ENCODE measurements at places on chromosomes 5 and 9.

DNA sequence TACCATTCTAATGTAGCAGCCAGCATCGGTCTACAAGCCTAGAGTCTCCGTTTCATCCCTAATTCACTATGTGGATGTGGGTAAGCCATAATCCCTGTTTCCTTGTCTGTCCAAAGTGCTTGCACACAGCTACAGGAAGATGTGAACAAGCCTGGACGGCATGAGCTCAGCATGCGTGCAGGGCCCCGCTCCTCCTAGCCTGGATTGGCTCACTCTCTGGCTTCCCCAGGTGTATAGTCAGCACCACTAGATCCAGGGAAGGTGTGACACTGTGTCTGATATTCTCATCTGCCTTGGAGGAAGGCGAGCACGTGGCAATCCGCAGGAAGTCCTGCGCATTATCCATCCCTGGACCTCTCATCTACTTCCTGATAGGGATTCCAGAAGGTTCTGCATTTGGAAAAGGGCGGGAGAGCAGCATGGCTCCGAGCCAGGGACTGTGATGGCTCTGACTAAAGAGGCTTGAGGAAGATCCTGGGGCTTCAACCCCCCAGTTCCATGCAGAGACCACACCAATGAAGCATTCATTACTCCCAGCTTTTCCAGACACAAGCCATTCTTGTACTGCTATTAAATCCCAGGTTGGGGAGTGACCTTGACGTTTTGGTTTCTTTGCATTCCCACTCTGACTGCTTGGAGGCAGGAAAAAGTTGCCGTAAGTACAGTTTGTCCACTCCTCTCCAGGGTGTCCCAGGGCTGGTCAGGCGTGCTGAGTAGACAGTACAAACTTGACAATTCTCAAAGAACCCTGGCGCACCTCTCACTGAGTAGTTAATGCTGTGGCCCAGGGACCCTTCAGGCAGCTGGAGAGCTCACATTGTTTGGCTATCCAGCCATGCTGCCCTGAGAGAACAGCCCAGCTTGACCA is 65.6 kb downstream of the PSD2 start:
- no peak for DNase-seq

DNA sequence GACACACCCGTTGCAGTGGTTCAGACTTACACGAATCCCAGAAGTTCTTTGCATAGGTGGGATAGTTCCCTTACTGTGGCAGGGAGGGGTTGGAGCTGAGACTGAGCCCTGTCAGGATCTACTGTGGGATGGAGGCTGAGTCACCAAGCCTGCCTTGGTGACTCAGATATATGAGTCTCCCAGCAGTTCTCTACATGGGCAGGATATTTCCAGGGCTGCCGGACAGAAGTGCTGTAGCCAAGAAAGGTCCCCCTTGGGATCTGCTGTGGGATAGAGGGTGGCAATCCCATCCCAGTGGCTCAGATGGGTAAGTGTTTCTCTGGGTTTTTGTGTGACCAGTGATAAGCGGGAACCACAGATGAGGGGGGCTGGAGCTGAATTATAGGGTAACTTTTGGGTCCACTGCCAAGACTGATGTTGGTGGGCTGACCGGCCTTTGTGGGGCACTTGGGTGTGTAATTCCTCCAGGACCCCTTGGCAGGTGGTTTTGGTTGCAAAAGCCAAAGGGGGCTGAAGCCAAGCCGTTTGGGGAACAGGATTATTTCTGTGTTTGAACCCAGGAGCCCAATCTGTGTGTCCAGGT is 18.7 kb downstream of the XRCC4 start:
- DNase-seq = no peak

GRCh38 chr5:132425009-132425937 is 55.8 kb downstream of the SLC22A5 start:
- DNase-seq = no peak

DNA sequence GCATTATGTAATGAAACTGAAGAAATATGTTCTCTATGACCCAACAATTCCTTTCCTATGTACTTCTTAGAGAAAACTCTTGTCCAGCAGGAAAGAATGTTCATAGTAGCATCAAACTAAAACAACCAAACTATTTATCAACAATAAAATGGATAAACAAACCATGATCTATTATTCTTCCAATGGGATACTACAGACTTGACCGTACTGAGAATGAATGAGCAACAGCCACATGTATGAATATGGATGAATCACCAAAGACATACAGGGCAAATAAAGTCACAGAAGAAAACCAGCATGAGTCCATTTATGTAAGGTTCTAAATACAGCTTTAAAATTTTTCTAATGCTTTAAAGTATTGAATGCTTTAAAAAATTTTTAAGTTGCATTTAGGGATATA is 73.6 kb upstream of the SUSD1 start:
- DNase-seq = no peak

- no peak for DNase-seq
Observed at GRCh38 chr5:96818125-96818788, 10.5 kb upstream of the ERAP1 start.

GRCh38 chr9:97628668-97629067 is 4.5 kb downstream of the TSTD2 start:
- no peak for DNase-seq

GRCh38 chr5:149257889-149258705 is 13.6 kb upstream of the AFAP1L1 start:
- DNase-seq = no peak

DNA sequence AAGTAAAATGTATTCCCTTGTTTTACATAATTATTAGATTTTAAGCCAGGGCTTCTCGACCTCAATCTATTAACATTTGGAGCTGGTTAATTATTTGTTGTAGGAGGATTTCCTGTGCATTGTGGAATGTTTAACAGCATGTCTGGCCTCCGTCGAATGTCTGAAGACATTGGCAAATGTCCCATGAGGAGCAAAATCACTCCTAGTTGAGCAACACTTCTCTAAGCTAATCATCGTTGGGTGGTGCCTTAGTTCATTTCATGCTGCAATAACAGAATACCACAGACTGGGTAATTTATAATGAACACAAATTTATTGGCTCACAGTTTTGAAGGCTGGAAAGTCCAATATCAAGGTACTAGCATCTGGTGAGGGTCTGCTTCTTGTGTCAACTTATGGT is 13.4 kb upstream of the VPS13A start:
- DNase-seq = no peak

- no peak for DNase-seq
Observed at GRCh38 chr5:3449481-3449880, 146.2 kb upstream of the IRX1 start.

- no peak for DNase-seq
Observed at GRCh38 chr5:88821161-88821560, 61.8 kb downstream of the MEF2C start.

DNA sequence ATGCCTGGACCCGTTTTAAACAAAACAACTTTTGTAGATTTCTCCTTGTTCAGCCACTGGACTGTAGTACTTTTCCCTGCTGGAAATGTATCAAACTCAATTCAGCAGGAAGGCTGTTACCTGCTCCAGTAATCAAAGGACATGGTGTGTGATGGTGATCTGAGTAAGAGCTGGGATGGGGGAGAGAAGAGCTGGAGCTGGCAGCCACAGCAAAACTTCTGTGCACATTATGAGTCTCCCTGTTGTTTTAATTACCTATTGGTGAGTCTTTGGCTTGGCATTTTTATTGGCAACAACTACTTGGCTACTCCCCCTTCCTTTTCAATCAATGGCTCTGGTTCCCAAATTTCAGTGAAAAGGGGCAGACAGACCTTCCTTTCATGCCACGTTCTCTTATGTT is 9.7 kb downstream of the NREP start:
- DNase-seq = no peak

GRCh38 chr9:129185991-129186390 is 7.9 kb upstream of the IER5L start:
- no peak for DNase-seq

GRCh38 chr5:54844266-54844665 is 141.1 kb downstream of the ESM1 start:
- no peak for DNase-seq

GRCh38 chr5:173778784-173779304 is 109.3 kb upstream of the CPEB4 start:
- DNase-seq = no peak

DNA sequence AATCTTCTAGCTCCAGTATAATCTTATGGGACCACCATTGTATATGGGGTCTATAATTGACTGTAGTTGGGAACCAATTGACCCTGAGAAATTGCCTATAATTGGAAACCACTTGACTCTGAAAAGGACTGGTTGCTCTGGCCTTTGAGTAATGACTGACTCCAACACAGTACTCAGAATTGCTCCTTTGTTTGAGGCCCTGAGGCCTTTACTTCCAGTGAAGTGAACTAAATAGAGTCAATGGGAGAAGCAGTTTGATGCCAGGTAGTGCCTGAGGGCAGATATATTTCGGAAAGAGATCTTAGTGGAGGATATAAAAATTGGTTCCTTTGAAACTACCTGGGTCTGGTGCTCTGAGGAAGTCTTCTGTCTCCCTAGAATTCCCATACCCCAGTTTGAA is 16.0 kb upstream of the TMEM171 start:
- no peak for DNase-seq

DNA sequence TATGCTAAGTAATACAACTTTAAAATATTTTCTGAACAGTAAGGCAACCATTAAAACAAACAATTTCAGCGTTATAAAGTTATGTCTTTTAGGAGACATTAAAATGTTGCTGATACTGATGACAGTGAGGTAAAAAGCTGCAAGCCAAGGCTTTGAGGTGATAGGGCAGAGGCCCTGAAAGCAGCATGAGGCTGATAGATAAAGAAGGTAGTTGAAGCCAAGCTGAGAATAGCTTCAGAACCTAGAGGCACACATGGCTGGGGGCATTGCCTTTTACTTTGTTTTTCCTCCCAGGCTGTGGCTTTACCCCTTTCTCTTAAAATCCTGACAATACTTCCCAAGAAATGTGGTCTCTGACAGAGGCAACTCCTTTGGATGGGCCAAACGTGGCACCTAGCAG is 149.0 kb upstream of the WWC1 start:
- DNase-seq = no peak

DNA sequence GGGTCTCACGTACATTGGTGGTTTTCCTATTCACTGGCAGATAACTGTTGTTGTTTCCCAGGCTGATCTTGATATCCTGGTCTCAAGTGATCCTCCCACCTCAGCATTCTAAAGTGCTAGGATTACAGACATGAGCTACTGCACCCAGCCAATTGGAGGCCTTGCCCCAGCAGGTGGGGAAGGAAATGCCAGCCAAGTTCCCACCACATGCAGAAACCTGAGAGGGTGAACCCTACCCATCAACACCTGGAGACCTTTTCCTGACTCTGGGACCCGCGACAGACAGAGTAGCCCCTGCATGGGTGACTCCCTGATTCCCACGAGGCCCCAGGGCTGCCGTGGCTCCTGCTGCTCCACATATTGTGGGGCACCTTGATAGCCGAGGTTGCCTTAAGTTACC is 107.7 kb downstream of the GDA start:
- no peak for DNase-seq
